ENCODE measurements at places on chromosomes 5 and 9.

GRCh38 chr9:115469841-115470240 is 351.9 kb upstream of the TNC start:
- no peak for DNase-seq

DNA sequence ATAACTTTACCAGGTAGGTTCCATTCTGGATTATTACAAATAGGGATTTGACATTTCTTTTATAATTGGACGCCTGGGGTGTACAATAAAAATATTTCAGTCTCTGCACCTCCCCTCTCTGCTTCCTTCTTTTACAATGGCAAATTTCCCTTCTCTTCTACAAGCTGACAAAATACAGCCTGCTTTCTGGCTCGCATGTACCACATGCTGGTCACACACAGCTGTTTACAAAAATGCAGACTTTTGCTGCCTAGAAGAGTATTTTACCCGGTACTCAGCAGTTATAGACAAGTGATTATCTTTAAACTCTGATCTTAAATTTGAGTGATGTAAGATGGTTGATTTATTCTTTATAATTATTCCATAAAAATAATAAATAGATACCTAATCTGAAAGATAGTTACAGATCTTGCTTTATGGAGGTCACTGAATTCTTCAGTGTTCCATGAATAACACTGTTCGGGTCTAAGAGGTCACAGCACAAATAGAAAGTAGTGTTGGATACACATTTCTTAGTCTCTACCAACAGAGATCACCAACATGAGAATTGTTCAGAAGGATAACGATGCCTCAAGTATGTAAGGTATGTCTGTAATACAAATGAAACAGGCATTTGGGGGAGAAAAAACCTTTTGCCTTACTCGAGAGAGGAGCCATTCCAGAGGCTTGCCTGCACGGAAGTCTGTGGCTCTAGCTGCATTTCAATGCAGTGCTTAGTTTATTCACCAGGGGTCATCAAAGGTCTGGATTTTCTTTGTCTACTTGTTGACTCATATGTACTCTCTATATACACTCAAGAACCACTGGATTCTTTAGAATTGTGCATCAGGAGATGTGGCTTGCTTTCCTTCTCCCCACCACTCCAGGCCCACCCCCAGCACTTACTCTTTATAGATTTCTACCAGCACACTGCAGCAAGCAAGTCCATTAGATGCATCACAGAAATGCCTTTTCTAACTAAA is 206.6 kb upstream of the RFX3 start:
- DNase-seq: peak; percentile 64

DNA sequence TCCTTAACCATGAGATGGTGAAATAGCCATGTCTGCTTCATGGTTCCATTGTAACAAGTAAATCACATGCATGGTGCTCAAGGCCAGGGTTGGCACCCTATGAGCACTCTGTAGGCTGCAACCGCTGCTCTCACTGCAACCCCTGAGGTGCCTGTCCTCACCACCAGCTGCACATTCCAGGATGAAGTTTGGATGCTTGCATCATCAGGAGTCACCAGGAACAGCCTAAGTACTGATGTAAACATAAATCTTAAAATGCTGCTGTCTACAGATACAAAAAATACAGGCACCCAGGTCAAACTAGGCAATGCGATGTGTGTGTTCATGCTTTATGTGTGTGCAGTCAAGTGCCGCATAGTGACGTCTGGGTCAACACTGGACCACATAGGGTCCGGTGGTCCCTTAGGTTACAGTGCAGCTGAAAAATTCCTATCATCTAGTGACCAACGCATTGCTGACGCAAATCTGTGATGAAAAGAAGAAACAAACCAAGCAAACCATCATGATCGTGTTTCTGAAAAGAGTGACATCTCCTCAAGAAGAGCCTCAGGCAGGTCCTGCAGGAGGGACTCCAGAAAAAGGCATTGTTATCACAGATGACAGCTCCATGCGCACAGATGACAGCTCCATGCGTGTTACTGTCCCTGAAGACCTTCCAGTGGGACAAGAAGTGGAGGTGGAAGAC is 234.8 kb downstream of the AUH start:
- DNase-seq: no peak

DNA sequence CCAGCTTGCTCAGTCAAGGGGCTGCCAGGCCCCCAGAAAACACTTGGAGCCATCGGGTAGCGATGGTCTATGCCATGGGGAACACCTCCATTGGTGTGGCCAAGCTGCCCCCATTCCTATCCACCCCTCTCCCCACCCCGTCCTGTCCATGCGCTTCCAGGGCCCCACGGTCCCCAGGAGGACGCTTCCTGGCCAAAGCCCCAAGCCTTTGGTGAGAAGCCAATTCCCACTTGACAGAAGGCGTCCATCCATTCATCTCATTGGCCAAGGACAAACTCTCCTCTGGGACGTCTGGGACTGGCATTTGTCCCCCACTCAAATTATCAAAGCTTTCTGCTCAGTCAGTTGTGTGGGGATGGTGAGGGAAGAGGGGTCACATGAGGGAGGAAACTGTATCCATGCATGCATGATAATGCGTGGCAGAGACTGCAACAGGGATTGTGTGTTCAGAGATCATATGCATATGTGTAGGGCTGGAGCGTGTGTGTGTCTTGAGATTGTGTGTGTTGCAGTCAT is 9.5 kb downstream of the CPLX2 start:
- DNase-seq: no peak

- no peak for DNase-seq
These were observed 418.6 kb upstream of the GRAMD2B start for GRCh38 chr5:126004636-126005035.

Data from NCI-H1105 (cell line).